ENCODE measurements at places on chromosomes 3 and 15.

DNA sequence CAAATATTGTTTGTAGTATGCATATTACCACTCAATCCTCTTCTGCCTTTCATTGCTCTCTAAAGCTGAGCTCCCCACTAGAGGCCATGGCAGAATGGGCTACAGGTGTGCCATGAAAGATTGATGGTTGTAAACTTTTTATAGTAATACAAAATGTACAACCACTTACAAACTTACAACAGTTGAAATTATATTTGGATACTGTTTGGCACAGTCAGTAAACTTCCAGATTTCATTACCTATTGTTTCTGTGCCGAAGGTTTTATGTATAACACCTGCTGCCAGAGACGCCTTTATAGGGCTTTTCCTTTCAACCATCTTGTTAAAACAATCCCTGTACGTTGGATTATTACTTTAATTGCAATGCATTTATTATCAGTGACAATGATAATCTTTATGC is 7.0 kb downstream of the ROPN1 start:
- no peak for DNase-seq

DNA sequence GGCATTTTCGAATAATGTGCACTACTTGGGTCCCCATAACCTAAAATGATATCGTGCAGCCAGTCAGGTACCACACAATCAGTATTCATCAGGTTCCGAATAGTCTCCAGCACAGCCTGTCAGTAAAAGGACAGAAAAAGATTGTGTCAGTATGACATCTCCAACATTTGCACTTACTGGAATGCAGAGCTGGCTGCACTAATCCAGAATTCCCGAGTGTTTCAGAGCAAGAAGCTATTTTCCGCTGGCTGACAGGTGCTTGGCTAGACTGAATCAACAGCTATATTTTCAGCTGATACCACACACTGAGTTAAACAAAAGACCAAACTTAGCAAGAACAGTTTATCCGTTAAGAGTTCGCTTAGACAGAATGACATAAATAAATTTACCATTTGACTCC is 68.8 kb downstream of the AQR start:
- no peak for DNase-seq

GRCh38 chr3:125150525-125151441 is 61.8 kb downstream of the SLC12A8 start:
- DNase-seq, result peak; percentile 52

- DNase-seq, result no peak
Observed at GRCh38 chr3:99929745-99930139, 112.1 kb downstream of the CMSS1 start.

DNA sequence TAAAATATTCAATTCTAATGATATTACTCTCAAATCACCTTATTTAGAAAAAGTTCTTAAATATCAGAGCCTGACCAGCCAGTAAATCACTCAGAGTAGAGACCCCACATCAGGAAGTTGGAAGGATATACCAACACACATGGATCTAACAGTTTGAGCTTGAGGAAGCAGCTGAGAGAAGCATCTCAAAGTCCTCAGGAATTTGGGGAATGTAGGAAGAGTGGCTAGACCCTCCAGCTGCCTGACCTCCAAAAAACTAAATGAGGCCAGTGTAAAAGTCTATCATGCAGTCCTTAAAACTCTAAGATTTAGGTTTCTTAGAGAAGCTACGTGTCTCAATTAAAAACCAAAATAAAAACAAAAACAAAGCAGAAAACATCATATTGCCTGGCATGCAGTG is 55.4 kb downstream of the SETD2 start:
- no peak for DNase-seq

GRCh38 chr15:58410353-58410752 is 21.4 kb upstream of the LIPC start:
- DNase-seq, result no peak

GRCh38 chr15:56741541-56741940 is 8.2 kb upstream of the ZNF280D start:
- DNase-seq, result no peak

GRCh38 chr15:73388256-73388781 is 19.6 kb upstream of the HCN4 start:
- DNase-seq, result no peak

DNA sequence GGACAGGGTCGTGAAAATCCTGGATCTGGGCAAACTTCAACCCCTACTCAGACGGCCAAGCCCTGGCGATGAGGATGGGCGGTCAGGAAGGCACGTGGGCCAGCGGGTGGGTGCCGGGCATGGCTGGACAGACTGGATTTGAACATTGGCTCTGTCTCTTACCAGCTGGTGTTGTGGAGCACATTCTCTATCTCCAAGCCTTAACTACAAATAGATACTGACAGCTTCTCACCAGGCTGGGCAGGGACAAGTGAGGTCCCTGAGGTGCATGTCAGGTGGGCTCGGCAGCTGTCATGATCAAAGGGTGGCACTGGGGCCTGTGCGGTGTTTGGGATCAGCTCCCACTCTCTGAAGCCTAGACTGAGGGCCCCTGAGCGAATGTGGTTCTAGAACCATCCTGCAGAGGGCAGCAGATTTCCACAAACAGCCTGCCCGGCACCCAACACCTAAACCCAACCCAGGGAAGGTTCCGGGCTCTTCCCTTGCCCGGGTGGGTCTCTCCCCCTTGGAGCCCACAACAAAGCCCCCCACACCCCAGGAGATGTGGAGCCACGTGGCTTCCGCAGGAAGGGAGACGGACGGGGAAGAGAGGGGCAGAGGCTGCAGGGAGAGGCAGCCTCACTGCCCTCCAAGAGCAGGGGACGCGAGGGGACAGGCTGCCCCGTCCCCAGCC is 58.4 kb downstream of the RGMA start:
- peak; percentile 54 for DNase-seq

DNA sequence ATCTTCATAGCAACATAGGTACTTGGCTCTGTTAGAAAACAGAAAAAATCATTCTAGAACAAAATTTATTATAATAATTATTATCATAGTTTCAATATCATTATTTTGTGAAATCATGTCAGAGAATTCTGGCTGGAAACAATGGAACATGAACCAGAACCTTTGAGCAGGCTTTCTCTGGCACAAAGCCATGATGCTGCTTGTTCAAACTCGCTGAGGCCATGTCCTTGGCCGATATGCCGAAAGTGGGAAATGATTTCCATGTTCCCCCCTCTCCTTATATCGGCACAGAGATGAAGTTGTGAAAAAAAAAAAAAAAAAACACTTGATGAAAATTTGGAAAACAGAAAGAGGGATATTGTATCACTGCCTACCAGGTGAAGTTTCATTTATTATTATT is 49.0 kb upstream of the MRPL3 start:
- no peak for DNase-seq

DNA sequence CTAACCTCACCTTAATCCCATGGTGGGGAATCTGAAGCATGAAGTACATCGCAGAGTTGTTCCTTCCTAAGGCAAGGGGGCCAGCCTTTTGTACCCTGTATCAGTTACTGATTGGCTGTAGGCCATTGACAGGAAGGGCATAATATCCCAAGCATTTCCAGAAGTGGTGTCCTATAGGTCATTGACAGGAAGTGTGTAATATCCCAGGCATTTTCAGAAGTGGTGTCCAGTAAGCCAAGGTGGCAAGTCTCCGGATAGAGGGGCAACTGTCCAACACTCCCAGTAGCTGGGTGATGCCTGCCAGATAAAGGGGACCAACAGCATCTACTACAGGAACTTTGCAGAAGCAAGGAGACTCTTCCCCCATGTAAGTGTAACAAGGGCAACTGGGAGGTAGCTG is 52.1 kb upstream of the MYRIP start:
- DNase-seq, result no peak

DNA sequence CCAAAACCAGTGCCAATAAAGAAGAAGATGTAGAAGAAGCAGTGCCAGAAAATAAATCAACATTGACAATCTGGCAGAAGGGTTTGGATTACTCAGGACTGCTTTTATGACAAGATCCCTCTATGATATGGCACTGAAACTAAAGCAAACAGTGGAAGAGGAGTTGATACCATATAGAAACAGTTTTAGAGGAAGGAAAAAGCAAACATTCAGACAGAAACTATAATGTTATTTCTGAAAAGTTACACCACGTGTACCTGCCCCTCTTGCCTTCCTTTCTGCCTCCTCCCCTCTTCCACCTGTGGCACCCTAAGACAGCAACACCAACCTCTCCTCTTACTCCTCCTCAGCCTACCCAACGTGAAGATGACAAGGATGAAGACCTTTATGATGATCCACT is 63.0 kb downstream of the SFMBT1 start:
- no peak for DNase-seq

GRCh38 chr15:55998478-55998877 is 5.1 kb upstream of the NEDD4 start:
- DNase-seq, result no peak

GRCh38 chr15:82051664-82052063 is 5.8 kb upstream of the MEX3B start:
- no peak for DNase-seq

- DNase-seq, result no peak
Observed at GRCh38 chr3:44833394-44833793, 28.3 kb upstream of the TMEM42 start.

- DNase-seq, result no peak
Observed at GRCh38 chr3:140703496-140703895, 25.6 kb downstream of the TRIM42 start.

GRCh38 chr3:50193286-50193685 is 1.9 kb downstream of the GNAT1 start:
- DNase-seq, result no peak

DNA sequence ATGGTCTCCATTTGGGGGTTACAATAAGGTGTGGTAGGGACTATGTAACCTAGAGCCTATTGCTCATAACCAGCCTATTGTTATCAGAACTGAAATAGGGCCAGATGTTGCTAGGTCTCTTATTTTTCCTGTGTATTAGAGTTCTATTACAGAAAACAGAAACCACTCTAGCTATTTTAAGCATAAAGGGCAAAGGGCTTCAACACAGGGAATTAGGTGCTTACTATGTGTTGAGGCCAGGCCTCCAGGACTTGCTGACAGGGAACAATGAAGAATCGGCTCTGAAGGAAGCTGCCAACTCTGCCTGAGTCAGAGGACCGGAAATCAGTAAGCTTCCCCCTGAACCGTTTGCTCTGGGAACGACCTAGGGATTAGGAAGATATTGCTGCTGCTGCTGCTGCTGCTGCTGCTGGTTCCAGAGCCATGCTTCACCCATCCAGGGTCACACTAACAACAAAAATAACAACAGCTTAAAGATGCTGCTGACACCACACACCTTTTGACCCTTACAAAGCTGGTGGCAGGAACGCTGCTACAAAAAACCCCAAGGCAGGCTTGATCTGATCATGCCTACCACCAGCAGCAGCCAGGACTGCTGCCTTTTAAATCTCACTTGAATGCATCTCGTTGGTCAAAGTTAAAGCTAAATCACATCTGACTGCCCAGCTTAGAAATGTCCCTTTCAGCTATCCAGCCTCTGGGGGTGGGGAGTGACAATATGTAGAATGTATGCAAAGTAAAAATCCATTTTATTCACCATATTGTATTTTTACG is 276.9 kb upstream of the IL12A start:
- DNase-seq, result no peak

- no peak for DNase-seq
Observed at GRCh38 chr15:68488966-68489365, 57.0 kb upstream of the ITGA11 start.

GRCh38 chr3:47204875-47205274 is 41.0 kb upstream of the SETD2 start:
- DNase-seq, result no peak

DNA sequence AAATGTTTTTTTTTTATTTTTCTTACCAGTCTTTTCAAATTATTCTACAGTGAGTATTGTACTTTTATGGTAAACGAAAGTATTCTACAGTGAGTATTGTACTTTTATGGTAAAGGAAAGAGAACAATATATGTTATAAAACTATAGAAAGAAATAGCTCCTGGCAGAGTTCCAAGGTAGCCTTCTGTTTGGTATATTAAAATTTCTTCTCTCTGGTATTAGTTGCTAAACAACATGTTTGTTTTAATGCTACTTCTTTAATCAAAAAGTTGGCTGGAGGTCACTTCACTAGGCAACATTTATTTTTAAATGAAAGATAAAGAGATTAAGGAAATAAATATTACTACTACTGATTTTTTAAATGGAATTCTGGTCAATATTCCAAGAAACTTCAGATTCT is 108.6 kb upstream of the ARL6 start:
- DNase-seq, result no peak

DNA sequence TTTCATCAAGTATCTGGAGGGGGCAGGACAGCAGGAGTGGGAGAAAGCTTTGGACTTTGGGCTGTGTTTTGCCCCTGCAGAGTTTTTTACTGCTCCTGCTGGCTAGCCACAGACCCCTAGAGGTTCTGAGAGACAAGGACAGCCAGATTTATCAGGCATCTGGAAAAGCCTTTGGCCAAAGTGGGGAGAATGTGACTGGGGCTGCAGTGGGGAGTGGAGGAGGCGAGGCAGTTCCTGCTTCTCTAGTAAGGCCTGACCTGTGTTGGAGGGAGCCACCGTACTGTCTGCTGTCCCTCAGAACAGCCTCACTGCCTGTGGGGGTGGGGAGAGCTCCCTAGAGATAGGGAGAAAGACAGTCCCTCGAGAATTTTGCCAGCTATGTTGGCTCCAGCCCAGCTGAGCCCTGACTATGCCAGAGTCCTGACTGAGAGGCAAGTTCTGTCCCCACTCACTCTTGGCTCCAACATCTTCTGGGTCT is 2.2 kb downstream of the ALPK3 start:
- DNase-seq, result no peak

DNA sequence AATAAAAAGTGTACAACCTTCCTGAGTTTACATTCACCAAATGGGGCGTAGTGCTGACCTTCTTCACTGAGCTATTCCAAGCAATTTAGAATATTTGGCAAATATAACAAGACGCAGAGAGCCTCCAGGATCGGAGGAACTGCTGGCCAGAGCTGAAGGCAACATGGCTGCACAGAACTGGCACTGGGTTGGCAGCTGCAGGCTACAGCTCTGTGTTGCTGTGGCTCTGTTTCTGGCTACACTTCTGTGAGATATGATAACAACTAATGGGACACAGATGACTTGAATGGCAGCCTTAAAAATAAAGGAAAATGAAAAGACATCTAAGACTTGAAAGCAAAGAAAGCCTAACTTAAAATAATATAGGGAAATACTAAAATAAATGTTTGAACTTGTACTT is 10.8 kb upstream of the SLC6A20 start:
- no peak for DNase-seq

DNA sequence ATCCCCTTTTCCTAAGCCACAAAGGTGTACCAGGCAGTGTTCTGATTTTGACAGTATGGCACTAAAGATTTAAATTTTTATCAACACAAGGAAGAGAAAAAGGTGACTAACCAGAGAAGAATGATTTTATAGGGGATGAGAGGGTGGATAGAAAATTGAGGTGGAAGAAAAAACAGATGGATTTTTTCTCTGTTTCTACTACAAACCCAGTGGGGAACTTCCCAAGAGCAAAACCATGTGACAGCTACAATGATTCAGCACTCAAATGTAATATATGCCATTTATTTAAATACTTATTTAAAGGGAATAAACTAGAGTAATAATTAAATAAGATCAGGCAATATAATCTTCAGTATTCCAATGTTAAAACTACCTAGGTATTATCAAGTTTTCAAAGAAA is 11.1 kb downstream of the DCUN1D1 start:
- DNase-seq, result no peak

GRCh38 chr3:49700453-49701128 is 11.2 kb downstream of the RNF123 start:
- no peak for DNase-seq

GRCh38 chr3:11201251-11202019 is 47.1 kb downstream of the HRH1 start:
- no peak for DNase-seq
